ENCODE measurements at places on chromosomes 3 and 15.
A peak's percentile ranks its signal among the peaks of the same experiment; 100 is the strongest.

GRCh38 chr15:81945014-81945615, 100.7 kb downstream of the MEX3B start:
- DNase-seq = no peak

- DNase-seq = no peak
Observed at GRCh38 chr3:144553301-144553700, 581.7 kb downstream of the DIPK2A start.

DNA sequence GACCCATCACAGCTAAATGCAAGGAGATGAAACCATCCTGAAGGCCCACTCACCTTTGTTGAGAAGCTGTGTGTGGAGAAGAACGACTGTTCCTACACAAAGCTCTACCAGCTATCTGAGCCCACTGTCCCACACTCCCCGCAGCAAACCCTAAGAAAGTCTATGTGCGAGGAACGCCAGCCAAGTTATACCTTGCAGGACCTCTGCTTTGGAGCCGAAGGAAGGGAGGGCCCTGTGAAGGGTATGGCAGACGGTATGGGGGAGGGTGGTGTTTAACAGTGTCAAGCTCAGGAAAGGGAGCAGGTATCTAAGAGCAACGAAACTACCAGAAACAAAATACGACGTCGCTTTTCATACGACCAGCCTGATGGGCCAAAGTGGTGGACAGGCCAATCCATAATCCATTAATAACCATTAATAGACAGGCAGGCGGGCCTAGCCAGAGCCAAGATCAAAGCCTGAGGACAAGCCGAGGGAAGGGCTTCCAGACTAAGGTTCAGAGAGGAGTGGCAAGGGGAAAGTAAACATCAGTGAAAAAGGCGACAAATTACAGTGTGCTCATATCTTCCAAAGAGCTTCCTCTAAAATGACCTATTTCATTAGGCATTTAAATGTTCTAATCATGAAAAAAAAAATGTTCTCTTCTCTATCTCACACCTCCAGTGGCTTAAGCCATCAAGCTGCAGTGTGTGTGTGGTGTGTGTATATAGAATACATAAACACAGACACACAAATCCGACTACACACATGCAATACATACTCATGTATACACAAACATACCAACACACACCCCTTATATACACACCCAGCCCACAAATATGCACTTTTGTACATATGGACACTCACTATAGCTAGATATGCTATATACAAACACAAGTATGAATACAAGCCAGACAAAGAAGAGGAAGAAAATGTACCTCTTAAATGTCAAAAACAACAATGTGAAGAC, 43.9 kb downstream of the PTPN23 start:
- DNase-seq = no peak

GRCh38 chr15:100948430-100948762, 29.2 kb downstream of the LRRK1 start:
- no peak for DNase-seq

DNA sequence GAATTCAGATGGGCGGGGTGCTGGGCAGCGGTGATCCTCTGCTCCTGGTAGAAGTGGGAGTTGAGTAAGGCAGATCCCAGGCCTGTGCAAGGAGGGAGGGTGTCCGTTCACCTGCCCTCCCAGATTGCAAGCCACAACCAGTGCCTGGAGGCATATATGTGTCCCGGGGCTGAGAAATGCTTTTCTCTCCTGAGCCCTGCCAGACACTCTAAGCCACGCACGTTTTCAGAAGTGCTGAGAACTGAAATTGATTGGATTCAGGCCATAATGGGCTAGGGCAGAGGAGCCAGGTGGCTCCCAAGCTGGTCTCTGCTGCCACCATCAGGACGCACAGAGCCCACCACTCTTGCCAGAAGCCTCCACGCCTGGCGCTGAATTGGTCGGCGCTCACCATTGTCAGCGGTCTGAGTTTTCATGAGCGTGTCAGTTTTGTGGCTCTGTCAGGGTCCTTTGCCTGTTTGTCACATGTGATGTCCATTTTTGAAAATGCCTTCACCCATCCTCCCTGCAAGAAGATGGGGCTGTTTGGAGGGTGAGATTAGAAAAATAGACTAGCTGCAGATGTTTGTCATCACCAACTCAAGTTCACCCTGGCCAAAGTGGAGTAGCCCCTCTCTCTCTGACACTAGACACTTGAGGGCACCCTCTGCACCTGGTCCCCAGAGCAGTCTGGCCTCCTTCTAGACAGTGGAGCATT, 15.4 kb upstream of the BFSP2 start:
- peak; percentile 27 for DNase-seq

GRCh38 chr3:17342119-17342518, 400.3 kb downstream of the TBC1D5 start:
- no peak for DNase-seq

- no peak for DNase-seq
Observed at GRCh38 chr3:195227871-195228270, 43.1 kb downstream of the XXYLT1 start.

- no peak for DNase-seq
Observed at GRCh38 chr3:31550452-31551251, 17.9 kb downstream of the STT3B start.

Measured in C1 segment of cervical spinal cord (tissue), 14 donors.